ENCODE measurements at places on chromosomes 6 and 20.

DNA sequence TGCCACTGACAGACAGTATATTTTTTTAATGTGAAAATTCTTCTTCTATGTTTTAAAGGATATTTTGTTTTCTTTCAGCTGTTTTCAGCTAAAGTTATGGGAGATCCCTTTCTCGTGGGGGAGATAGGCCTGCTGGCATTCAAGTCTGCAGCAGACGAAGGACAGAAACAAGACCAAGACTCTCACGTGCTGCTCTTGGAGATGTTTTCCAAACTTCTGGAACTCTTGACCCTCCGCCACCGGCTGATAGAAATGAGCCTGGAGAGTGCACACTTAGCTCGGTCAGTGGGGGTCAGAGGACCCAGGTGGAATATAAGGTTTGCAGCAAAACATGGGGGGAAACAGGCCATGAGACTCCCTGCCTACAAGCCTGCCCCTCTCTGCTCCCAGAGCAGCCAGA, 120.5 kb downstream of the CD164 start:
- DNase-seq: no peak

GRCh38 chr6:21891080-21891479, 297.5 kb downstream of the SOX4 start:
- no peak for DNase-seq

GRCh38 chr20:52001999-52002666, 189.4 kb downstream of the ZFP64 start:
- no peak for DNase-seq

GRCh38 chr6:133983099-133983939, 30.3 kb downstream of the TBPL1 start:
- peak; percentile 39 for DNase-seq

DNA sequence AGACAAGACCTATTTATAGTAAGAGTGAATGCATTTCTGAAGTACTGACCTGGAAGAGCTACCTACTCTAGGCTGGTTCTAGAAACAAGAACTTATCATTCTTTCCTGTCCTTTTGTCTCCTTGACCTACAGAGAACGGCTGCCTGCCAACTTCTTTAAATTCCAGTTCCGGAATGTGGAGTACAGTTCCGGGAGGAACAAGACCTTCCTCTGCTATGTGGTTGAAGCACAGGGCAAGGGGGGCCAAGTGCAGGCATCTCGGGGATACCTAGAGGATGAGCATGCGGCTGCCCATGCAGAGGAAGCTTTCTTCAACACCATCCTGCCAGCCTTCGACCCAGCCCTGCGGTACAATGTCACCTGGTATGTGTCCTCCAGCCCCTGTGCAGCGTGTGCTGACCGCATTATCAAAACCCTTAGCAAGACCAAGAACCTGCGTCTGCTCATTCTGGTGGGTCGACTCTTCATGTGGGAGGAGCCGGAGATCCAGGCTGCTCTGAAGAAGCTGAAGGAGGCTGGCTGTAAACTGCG, 8.3 kb downstream of the APOBEC2 start:
- DNase-seq: no peak

- DNase-seq: no peak
Observed at GRCh38 chr6:24458134-24458533, 31.2 kb downstream of the GPLD1 start.

GRCh38 chr6:37332894-37333293, 20.9 kb upstream of the RNF8 start:
- DNase-seq: no peak

GRCh38 chr6:74805916-74806696, 399.7 kb downstream of the COL12A1 start:
- no peak for DNase-seq

Measured in stimulated activated CD8-positive, alpha-beta memory T cell treated with anti-CD3 and anti-CD28 coated beads, Interleukin-15, amount 100 ng/mL, for 48 hours (primary cell).